ENCODE measurements at places on chromosomes 4 and X.

DNA sequence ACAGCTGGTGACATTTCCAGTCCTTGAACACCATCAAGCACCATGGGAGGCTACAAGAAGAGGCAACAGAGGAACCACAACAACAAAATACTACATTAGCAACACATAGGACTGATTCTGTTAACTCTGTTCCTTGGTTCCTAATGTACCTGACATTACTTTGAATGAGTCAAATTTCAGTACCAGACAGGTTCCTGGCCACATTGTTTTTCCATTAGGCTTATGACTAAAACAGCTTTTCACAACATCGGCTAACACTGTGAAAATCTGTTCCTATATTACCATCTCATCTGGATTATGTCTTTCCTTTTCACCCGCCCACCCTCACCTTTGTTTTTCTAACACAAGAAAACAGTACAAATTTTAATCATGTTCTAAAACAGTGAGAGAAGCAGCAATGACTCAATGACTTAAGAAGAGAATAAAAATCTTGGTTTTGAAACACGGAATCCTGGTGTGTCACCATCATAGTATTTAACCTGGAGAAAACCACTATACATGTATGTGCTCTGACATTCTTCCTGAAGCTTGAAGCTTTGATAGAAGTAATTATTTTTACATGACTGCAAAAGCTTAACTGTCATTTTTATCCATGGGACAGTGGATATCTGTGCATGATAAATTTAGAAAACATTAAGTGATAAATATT is 143.9 kb downstream of the SCFD2 start:
- no peaks in the 10 kb centered on the region for H3K27me3 ChIP-seq
- no peak overlapping the region for H3K27ac ChIP-seq
- H3K4me3 ChIP-seq, result no peak overlapping the region
- no peak for DNase-seq
- H3K4me1 ChIP-seq, result no peaks in the 10 kb centered on the region
- H3K36me3 ChIP-seq, result no peaks in the 10 kb centered on the region

DNA sequence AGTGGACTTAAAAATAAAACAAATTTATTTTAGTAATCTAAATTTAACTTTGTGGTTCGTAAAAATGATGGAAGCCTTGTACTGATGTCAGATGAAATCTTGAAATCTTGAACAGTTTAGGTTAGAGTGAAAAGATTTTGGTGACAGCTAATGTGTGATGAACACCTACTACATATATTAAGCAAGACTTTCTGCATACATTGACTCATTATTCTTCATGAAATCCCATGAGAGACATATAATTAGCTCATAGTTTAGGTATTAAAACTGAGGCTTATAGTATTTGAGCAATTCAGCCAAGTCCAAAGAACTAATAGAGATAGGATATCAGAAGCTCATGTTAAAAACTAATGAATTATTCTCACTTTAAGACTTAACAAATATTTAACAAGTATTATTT is 66.9 kb upstream of the PCDH7 start:
- H3K27ac ChIP-seq, result no peak overlapping the region
- H3K4me3 ChIP-seq, result no peak overlapping the region
- no peaks in the 10 kb centered on the region for H3K36me3 ChIP-seq
- H3K27me3 ChIP-seq, result no peaks in the 10 kb centered on the region
- DNase-seq, result no peak

DNA sequence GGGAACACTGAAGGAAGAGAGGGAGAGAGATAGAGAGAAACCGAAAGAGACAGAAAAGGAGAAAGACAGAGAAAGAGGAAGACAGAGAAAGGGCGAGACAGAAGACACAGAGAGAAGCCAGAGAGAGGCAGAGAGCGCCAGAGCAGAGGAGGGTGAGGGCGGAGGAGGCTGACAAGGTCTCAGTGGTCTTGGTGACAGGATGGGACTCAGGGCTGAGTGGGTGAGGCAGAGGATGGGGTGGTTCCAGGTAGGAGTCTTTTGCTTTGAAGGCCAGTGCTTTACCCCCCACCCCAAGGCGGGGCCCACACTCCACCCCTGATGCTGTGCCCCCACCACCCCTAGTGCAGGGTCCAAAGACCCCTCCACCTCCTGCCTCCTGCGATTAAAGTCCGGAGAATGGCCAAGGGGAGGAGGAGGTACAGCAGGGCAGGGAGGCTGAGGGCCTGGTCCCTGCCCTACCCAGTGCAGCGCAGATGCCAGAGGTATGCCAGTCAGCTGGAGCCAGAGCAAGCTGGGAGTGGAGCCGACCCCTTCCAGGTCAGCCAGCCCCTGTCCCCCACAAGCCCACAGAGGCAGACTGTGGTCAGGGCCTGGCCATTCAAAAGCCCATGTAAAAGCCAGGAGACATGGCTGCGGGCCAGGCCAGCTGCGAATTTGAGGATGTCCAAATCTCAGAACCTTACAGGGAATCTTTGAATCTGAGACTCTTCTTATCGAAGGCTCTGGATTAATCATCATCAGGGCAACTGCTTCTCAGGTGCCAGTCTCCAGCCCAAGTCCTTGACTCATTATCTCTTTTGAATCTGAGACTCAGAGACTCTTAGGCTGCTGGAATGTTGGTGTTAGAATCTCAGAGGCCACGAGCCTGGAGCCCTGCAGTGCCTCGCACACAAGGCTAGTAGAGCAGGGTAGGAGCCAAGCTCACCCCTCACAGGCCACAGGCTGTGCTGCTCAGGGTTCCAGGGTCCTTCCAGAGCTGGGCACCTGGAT is 758 bp downstream of the IQSEC2 start:
- H3K27ac ChIP-seq, result peak overlapping the region; percentile 68
- H3K36me3 ChIP-seq, result no peaks in the 10 kb centered on the region
- H3K4me3 ChIP-seq, result peak overlapping the region; percentile 63
- H3K4me1 ChIP-seq, result no peaks in the 10 kb centered on the region
- no peak for DNase-seq

DNA sequence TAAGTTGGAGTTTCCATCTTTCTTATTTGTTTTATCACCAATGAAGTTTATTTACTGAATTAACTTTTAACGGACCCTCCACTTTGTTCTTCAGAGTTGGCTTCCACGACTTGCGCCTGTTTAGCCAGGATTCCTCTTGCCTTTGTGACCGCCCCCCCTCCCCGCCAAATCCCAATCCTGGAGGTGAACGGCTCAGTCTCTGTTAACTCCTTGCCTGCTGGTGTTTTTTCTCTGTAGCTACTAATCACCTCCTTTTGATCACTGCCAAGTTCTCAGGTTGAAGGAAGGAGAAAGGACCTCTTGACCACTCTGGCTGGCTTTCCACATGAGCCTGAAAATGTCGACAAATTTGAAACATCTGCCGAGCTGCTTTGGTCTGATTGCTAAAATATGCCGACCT is 46.8 kb upstream of the BCOR start:
- H3K27ac ChIP-seq, result no peak overlapping the region
- no peak for DNase-seq
- H3K4me3 ChIP-seq, result peak overlapping the region; percentile 75
- peaks cover 76% of the 10 kb centered on the region for H3K27me3 ChIP-seq
- H3K36me3 ChIP-seq, result no peaks in the 10 kb centered on the region

DNA sequence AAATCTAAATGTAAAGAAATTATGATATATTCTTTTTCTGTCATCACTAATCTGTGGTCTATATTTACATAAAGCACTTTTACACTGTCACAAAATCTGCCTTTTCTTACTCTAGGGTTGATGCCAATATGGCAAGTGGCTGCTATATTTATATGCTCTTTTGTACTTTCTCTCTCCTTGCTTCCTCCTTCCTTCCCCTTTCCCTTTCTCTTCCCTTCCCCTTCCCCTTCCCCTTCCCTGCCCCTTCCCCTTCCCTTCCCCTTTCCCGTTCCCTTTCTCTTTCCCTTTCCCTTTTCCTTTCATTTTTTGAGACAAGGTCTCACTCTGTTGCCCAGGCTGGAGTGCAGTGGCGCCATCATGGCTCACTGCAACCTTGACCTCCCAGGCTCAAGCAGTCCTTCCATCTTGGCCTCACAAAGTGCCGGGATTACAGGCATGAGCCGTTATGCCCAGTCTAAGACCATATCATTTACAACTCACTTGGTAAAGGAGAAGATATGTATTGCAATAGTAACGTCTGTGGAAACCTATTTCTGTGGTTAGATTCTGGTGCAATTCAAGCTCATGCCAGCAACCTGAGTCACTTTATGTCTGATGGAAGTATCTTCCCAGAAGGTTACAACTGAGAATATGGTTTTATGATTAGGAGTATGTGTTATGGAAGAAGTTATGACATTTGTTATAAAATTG is 13.9 kb upstream of the PLAC8 start:
- H3K4me1 ChIP-seq, result no peaks in the 10 kb centered on the region
- no peaks in the 10 kb centered on the region for H3K27me3 ChIP-seq
- H3K27ac ChIP-seq, result no peak overlapping the region
- DNase-seq, result no peak
- no peak overlapping the region for H3K4me3 ChIP-seq
- no peaks in the 10 kb centered on the region for H3K36me3 ChIP-seq

DNA sequence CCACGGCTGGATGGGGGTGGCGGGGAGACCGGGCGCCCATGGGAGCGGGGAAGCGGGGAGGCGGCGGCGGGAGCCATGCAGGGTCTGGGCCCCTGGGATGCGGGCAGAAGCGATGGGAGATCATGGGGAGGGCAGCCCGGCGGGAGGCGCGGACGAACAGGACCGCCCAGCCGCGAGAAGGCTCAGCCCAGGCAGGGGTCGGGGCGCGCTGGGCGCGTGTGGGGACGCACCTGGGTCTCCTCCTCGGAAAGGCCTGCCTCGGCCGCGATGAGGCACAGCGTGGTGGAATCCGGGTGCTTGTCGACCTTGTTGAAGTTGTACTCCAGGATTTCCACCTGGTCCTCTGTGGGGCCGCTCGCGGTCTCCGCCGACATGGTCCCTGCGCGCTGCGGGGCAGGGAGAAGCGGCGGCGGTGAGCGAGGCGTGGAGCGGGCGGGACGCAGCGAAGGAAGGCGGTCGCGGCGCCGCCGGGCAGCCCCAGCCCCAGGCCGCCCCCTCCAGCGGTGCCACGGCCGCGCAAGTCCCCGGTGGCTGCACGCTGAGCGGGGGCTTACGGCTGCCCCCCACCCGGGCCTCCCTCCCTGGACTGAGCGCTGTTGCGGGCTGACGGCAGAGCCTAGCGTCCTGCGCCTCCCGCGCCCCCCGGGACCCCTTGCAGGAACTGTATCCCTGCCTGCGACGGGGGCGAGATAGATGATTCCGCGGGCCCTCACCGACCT is 25.3 kb downstream of the HOPX start:
- no peaks in the 10 kb centered on the region for H3K4me1 ChIP-seq
- DNase-seq, result no peak
- peak overlapping the region; percentile 48 for H3K27ac ChIP-seq
- no peaks in the 10 kb centered on the region for H3K36me3 ChIP-seq
- no peaks in the 10 kb centered on the region for H3K27me3 ChIP-seq

DNA sequence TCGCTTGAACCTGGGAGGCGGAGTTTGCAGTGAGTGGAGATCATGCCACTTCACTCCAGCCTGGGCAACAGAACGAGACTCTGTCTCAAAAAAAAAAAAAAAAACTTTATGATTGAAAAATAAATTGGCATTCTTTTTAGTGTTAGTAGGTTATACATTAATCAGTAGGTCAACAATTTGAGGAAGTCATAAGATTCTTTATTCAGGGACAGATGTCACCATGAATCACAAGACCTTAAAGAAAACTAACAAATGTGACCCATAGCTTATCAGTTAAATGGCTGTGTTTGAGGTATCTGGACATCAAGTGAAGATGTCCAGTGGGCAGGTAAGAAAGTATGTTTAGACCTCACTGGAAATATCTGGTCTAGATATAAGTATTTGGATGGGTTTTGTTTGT is 9.3 kb upstream of the PRMT9 start:
- H3K4me3 ChIP-seq, result no peak overlapping the region
- H3K27me3 ChIP-seq, result no peaks in the 10 kb centered on the region
- DNase-seq, result no peak
- H3K4me1 ChIP-seq, result no peaks in the 10 kb centered on the region
- no peaks in the 10 kb centered on the region for H3K36me3 ChIP-seq
- no peak overlapping the region for H3K27ac ChIP-seq
